HuH-7.5 (cell line): ENCODE measurements at places on chromosomes 2 and 18.

DNA sequence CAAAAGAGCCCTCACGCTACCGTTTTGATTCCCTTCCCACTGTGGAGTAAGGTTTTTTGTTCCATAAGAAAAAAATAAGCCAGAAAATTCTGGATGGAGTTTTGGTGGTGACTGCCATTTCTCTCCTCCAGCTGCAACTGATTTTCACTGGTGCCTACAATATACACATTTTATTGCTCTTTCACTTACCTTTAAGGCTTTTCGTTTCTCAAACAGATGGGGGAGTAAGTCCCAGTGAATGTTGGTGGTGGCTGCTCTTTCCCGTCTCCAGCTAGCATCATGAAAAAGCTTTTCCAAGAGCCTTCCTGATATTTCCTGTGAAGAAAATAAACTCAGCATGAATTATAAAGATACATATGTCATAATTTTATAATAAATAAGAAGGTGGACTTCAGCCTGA lies 932.5 kb upstream of the PIK3C3 start:
- DNase-seq, result no peak

DNA sequence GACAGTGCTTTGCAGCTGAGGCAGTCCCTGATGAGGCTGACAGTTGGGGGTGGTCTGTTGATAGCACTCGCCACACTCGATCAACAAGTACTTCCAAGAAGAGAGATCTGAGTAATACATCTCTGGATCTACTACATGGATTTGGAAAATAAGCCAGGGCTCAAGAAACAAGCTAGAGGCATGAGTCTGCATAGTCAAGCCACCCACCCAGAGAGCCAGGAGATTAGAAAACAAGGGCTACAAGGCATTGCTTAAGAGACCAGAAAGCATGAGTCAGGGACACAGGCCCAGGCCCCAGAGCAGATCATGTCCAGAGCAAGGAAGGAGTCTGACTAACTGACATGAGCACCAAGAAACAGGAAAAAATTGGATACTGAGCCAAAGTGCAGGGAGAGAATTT lies 196.9 kb upstream of the CWC22 start:
- DNase-seq, result no peak

- no peak for DNase-seq
Observed at GRCh38 chr2:194087089-194087958, 1569.7 kb upstream of the SLC39A10 start.

DNA sequence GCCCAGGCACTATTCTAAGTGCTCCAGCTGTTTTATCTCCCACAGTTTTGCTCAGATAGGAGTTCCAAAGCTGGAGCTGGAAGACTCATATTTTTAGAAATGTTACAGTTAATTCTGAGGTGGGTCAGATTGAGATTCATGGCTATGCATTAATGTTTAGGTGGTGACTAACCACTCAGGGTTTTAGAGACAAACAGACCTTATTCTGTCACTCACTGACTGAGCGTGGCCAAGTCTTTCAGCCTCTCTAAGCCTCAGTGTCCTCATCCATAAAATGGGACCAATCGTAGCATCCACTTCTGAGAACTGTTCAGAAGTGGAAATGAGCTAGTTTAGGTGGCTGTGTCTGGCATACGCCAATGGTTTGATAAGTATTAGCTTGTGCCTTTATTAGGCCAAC lies 4.3 kb upstream of the CASP8 start:
- no peak for DNase-seq

GRCh38 chr2:70834881-70835280 lies 735 bp downstream of the CD207 start:
- DNase-seq, result no peak

DNA sequence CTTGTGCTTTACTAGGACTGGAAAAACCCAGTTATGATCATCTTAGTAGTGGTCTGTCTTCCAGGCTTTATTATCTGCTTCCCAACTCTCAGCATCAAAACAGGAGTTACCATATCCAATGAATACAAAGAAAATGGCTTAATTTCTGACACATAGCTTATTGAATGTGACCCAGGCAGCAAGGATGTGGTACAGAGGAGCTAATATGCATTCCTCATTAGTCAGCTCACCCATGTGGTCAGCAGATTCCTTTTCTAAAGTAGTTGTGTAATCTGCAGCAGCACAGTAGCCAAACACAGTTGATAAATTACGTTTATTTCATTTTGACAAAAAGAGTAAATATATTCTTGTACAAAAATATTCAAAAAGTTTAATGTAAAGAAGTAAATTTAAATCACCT lies 43.6 kb downstream of the TSPYL6 start:
- no peak for DNase-seq

GRCh38 chr2:181120625-181121024 lies 140.2 kb downstream of the UBE2E3 start:
- DNase-seq, result no peak

DNA sequence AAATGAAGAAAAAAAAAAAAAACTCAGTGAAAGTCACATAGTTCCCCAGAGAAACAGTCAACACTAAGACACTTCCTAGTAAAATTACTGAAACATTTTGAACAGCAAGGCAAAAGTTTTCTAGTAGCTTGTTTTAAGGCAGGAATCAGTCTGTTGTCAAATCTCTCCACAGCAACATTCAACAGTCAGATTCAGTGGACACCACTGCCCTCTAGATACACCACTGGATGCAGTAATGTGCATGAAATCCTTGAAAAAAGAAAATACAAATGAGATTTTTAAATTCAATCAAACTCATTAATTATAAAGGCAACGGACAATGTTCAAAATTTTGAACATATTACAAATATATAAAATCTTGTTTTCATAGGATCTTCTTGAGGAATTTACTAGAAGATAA lies 46.4 kb downstream of the GRB14 start:
- no peak for DNase-seq
